ENCODE measurements at places on chromosomes 3 and 15.
A peak's percentile ranks its signal among the peaks of the same experiment; 100 is the strongest.

DNA sequence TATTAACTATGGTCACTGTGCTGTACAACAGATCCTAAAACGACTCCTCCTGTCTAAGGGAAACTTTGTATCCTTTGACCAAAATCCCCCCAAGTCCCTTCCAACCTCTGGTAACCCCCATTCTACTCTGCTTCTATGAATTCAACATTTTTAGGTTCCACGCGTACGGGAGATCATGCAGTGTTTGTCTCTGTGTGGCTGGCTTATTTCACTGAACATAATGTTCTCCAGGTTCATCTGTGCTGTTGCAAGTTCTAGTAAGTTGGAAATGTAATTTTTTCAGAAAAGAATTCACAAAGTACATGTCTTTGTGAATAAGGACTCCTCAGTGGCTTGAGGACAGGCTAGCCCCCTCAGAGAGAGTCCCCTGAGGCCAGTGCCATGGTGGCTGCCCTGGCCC, 66.1 kb downstream of the ATP10A start:
- H3K27me3 ChIP-seq: no peaks in the 10 kb centered on the region
- no peak overlapping the region for H3K27ac ChIP-seq
- no peak for DNase-seq
- H3K4me3 ChIP-seq: no peak overlapping the region
- H3K36me3 ChIP-seq: no peaks in the 10 kb centered on the region
- H3K4me1 ChIP-seq: no peaks in the 10 kb centered on the region

GRCh38 chr3:59320080-59320479, 270.3 kb upstream of the CFAP20DC start:
- no peaks in the 10 kb centered on the region for H3K36me3 ChIP-seq
- H3K27me3 ChIP-seq: no peaks in the 10 kb centered on the region
- DNase-seq: no peak
- H3K27ac ChIP-seq: no peak overlapping the region

DNA sequence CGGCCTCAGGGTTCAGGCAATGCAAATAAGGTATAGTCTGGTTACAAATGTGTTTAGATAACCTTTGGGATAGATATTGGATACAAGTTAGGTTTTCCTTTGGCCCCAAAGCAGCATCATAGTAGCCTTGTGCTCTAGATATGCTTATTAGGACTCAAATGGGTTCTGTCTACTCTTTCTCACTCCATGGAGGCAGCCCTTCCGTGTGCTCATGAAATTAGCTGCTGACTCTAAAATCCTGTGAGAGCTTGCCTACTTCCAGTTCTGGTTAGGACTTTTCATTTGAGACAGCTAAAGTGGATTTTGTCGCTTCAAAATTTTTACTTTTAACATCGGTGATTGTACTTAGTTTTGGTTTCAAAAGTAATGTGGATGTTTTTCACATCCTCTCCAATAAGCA, 1.6 kb downstream of the CDV3 start:
- peak overlapping the region; percentile 82 for H3K4me3 ChIP-seq
- DNase-seq: no peak
- no peaks in the 10 kb centered on the region for H3K27me3 ChIP-seq
- H3K4me1 ChIP-seq: peaks cover 51% of the 10 kb centered on the region
- H3K36me3 ChIP-seq: no peaks in the 10 kb centered on the region

- H3K27ac ChIP-seq: no peak overlapping the region
- no peak for DNase-seq
- H3K4me1 ChIP-seq: no peaks in the 10 kb centered on the region
- no peaks in the 10 kb centered on the region for H3K36me3 ChIP-seq
These were observed 36.1 kb downstream of the NSMCE3 start for GRCh38 chr15:29233566-29233965.

GRCh38 chr3:178706411-178706810, 170.2 kb downstream of the KCNMB2 start:
- no peak overlapping the region for H3K27ac ChIP-seq
- H3K27me3 ChIP-seq: no peaks in the 10 kb centered on the region
- peaks cover 4% of the 10 kb centered on the region for H3K4me1 ChIP-seq
- no peaks in the 10 kb centered on the region for H3K36me3 ChIP-seq
- DNase-seq: no peak

DNA sequence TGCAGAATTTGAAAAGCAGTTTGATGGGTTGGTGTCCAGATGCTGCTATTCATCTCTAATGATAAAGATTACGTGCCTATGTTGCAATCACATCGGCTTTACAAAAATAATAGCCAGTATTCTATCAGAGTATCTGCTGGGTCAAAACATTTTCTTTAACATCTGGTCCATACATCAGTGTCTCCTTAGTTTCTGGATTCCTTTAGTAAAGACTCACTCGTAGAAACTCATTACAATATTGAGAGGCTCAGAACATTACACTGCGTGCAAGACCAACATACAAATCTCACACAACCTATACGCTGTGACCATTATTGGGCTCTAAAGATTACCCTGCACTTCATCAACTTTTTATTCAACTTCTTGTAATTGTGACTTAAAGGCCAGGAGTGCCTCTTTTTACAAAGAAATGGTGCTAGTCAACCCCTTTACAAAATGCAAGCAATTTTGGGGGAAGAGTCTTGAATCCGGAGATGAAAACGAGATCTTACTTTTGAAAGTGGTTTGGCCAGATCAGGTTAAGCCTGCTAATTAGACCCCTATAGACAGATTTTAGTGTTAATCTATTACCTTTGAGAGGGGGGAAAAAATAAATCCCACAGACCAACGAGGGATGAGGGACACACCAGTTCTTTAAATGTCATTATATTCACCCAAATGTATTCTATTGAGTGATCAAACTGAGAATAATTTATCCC, 2.9 kb downstream of the TRA2B start:
- peaks cover 49% of the 10 kb centered on the region for H3K4me1 ChIP-seq
- no peaks in the 10 kb centered on the region for H3K36me3 ChIP-seq
- no peaks in the 10 kb centered on the region for H3K27me3 ChIP-seq
- peak overlapping the region; percentile 100 for H3K27ac ChIP-seq
- no peak for DNase-seq
- peak overlapping the region; percentile 97 for H3K4me3 ChIP-seq

GRCh38 chr15:33587773-33588172, 277.0 kb downstream of the RYR3 start:
- H3K4me3 ChIP-seq: no peak overlapping the region
- no peaks in the 10 kb centered on the region for H3K4me1 ChIP-seq
- H3K27ac ChIP-seq: no peak overlapping the region
- no peak for DNase-seq
- no peaks in the 10 kb centered on the region for H3K36me3 ChIP-seq

- H3K27me3 ChIP-seq: no peaks in the 10 kb centered on the region
- H3K36me3 ChIP-seq: no peaks in the 10 kb centered on the region
- peak overlapping the region; percentile 86 for H3K27ac ChIP-seq
- no peak overlapping the region for H3K4me3 ChIP-seq
- H3K4me1 ChIP-seq: peaks cover 51% of the 10 kb centered on the region
These were observed 26.2 kb upstream of the SPTBN5 start for GRCh38 chr15:41919954-41920538.

DNA sequence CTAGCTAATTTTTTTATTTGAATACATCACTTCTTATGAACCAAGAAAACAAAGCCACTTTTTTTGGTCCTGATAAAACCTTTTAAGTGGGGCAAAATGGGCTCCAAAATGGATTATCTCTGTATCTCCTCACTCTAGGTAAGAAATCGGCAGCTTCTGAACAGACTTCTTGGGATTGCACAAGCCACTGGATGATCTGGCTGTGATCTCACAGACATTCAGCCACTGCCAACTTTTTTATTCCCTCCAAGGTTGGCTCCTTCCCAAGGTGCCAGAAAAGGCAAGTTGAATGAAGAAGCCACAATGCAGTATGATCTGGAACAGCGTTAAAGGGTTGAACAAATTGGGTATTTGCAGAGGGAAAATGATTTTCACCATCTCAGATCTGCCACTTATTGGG, 73.2 kb downstream of the PRICKLE2 start:
- H3K4me1 ChIP-seq: peaks cover 13% of the 10 kb centered on the region
- no peaks in the 10 kb centered on the region for H3K36me3 ChIP-seq
- H3K27ac ChIP-seq: no peak overlapping the region

GRCh38 chr3:126061301-126062032, 22.5 kb downstream of the SLC41A3 start:
- peaks cover 29% of the 10 kb centered on the region for H3K4me1 ChIP-seq
- H3K27ac ChIP-seq: no peak overlapping the region
- no peak for DNase-seq
- H3K36me3 ChIP-seq: no peaks in the 10 kb centered on the region

GRCh38 chr3:124890573-124891190, 3.5 kb upstream of the ITGB5 start:
- peaks cover 3% of the 10 kb centered on the region for H3K4me1 ChIP-seq
- DNase-seq: no peak
- no peaks in the 10 kb centered on the region for H3K36me3 ChIP-seq

DNA sequence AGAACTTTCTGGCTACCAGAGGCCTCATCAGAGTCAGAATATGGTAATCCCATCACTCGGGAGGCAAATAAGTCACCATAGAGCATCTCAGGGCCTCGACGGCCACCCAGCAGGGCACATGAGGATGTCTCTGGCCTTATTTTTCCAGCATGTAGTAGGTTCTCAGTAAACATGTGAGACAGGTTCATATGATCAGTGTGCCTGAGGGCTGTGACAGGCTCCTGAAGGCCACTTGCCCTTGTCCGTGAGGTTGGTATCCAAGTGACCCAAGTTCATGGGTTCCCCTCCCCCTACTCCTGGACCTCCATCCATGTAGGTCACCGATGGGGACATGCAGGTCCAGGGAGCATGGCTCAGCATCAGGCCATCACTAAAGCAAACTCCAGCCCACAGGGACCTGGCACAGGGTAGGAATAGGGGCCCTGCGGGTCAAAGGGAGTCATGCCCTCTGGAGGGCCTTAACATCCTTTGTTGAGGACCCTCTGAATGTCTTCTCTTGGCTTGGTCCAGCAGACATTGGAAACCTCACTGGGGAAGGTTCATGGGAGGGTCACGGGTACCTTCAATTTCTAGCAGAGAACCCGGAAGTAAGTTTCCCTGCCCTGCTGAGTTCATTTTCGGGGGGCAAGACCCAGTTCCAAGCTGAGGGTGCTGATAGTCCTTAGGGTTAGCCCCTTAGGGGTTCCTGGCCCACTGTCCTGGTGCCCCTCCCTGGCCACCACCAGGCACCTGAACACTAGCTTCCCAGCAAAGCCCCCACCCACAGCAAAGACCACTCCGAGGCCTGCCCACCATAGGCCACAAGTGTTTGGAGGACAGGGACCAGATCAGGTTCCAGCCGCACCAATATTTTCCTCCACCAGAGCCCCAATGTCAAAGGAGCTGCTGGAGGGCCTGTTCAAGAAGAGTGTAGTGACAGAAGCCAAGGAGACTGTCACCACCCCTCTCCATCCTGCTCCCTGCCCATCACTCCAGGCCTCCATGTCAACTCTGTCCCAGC, 61.1 kb downstream of the ZNF445 start:
- no peak overlapping the region for H3K4me3 ChIP-seq
- H3K4me1 ChIP-seq: no peaks in the 10 kb centered on the region

- H3K36me3 ChIP-seq: no peaks in the 10 kb centered on the region
- no peak overlapping the region for H3K27ac ChIP-seq
- no peak for DNase-seq
- H3K4me3 ChIP-seq: no peak overlapping the region
These were observed 604.0 kb upstream of the LMCD1 start for GRCh38 chr3:7897655-7898054.

DNA sequence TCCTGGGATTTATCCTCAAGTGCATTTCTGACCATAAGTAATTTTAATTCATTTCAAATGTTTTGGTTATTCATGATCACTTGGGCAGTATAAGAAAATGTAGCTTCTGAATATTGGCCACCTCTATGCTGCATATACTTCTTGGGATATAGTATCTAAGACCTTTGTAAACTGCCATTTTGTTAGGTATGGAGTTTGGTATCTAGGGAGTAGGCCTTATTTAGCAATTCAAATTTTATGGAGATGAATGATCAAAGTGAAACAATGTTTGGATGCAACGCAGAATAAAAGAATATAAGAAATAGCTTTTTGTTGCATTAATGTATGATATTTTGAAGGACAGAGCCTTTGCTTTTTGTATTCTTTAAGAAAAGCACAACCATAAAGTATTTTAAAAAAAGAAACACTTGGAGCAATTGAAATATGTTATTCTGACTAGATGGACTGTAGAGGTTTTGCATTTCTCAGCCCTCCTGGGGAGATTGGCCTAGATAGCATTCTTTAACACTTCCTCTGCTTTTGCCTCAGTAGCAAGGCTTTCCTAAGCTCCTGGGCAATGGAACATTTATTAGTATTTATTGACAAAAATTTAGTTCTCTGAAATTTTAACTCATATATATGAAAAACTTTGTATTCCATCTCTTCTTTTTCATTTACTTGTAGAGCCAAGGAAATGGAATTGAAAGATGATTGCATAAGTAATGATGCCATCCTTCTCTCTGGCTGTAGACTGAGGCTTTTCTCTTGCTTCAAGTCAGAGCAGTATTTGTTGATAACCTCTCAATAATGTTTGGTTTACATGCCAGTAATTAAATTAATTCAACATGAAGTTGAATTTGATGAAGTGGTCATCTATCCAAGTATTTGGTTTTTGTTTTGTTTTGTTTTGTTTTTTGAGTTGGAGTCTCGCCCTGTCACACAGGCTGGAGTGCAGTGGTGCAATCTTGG, 61.8 kb upstream of the UTS2B start:
- no peak overlapping the region for H3K4me3 ChIP-seq
- DNase-seq: no peak
- H3K27me3 ChIP-seq: no peaks in the 10 kb centered on the region
- H3K27ac ChIP-seq: no peak overlapping the region

GRCh38 chr15:81152339-81152738, 18.3 kb downstream of the CFAP161 start:
- H3K27me3 ChIP-seq: no peaks in the 10 kb centered on the region
- DNase-seq: no peak
- H3K27ac ChIP-seq: no peak overlapping the region
- no peaks in the 10 kb centered on the region for H3K36me3 ChIP-seq

DNA sequence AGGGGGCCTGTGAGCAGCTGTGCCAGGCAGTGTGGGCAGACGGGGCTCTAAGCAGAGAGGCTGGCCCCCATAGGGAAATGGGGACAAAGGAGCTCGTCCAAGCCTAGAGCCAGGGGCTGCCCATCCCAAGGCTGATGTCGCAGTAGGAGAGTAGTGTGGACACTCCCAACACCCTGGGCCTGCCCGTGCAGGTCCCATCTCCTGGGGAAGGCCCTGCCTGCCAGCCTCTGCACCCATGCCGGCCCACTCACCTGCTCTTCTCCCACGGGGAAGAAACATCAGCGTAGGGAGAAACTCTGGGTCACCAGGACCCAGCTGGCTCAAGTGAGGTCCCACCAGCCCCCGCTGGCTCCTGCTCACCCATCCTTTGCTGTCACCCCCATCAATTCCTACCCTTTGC, 10.7 kb upstream of the DUSP7 start:
- H3K36me3 ChIP-seq: no peaks in the 10 kb centered on the region
- no peaks in the 10 kb centered on the region for H3K27me3 ChIP-seq
- no peak overlapping the region for H3K27ac ChIP-seq
- H3K4me3 ChIP-seq: no peak overlapping the region

GRCh38 chr3:62833538-62833937, 41.7 kb downstream of the CADPS start:
- H3K4me1 ChIP-seq: no peaks in the 10 kb centered on the region
- no peak for DNase-seq
- no peak overlapping the region for H3K4me3 ChIP-seq
- H3K27ac ChIP-seq: no peak overlapping the region
- no peaks in the 10 kb centered on the region for H3K36me3 ChIP-seq

- peaks cover 14% of the 10 kb centered on the region for H3K27me3 ChIP-seq
- H3K27ac ChIP-seq: no peak overlapping the region
- H3K4me1 ChIP-seq: no peaks in the 10 kb centered on the region
- no peak for DNase-seq
- no peaks in the 10 kb centered on the region for H3K36me3 ChIP-seq
These were observed 34.2 kb upstream of the PRR23E start for GRCh38 chr3:127158614-127159229.

Data from gastrocnemius medialis (tissue), 4 donors.